ENCODE measurements at places on chromosomes 4 and X.

GRCh38 chr4:19026281-19026680 is 1004.7 kb upstream of the LCORL start:
- no peak for DNase-seq

DNA sequence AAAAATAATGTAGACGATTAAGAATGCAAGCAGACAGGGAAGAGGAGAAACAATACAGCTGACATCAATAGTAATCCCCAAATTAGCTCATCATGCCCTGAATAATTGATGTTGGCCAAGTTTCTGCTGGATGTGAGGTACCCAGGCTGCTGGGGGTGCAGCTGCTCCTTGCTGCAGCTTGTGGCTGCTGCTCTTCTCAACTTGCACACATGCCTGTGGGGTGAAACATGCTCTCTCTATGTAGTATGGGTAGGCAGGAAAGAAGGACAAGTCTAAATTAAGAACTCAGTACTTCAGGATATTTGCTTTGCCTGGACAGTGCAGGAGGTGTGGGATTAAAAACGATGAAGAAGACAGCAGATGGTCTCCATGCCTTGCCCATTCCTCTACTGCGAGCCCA is 16.7 kb downstream of the EDA2R start:
- no peak for DNase-seq

GRCh38 chr4:100593935-100594334 is 76.1 kb upstream of the EMCN start:
- DNase-seq: no peak

GRCh38 chrX:24097741-24098260 is 43.0 kb downstream of the EIF2S3 start:
- DNase-seq: no peak
